Effector memory CD8-positive, alpha-beta T cell (primary cell): ENCODE measurements at places on chromosomes 1 and 21.

DNA sequence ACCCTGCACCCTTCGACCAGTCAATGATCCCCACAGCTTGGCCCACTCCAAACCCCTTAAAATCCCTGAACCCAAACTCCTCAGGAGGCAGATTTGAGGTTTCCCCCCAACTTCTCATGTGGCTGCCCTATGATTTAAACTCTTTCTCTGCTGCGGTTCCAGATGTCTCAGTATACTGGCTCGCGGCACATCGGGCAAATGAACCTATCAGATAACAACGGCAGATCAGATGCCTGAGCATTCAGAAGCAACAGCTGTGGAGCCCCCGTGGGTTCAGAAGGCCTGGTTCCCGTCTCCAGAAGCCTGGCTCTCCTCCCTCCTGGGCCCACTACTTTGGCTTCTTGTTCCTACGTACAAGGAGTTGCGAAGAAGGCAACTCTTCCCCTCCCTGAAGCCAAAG is 43.3 kb upstream of the H6PD start:
- no peak for DNase-seq
- peaks cover 7% of the 10 kb centered on the region for H3K36me3 ChIP-seq
- H3K27me3 ChIP-seq: peaks cover 55% of the 10 kb centered on the region
- no peak overlapping the region for H3K4me3 ChIP-seq

DNA sequence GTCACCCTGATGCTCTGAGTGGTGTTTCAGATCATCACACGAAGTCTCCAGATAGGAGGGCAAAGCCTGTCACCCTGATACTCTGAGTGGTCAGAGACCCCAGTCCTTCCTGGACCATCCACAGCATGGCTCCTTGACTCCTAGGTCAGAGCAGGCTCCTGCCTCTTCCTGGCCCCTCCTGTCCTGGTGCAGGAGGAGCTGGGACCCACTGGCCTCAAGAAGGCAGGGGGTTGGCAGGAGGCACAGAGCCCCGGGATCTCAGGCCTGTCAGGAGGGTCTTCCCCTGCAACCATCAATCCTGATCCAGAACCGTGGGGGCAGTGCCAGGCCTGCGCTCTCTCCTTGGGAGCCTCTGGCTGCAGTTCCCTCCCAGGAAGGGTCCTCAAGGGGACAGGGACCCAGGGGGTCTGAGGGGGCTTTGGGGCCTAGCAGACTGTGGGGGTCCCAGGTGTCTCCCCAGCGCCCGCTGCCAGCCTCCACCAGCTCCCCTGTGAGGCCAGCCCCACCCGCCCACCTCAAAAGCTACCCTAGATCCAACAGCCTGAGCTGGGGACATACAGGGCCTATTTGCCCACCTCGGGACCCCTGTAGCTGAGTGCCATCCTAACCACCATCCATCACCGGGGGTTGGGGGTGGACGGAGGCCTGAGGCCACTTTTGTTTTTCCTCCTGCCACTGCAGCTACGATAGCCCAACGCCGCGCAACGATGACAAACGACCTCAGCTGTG is 27.5 kb downstream of the COL6A1 start:
- no peaks in the 10 kb centered on the region for H3K4me1 ChIP-seq
- no peak overlapping the region for H3K4me3 ChIP-seq
- H3K36me3 ChIP-seq: peaks cover 4% of the 10 kb centered on the region
- H3K27ac ChIP-seq: no peak overlapping the region
- no peak for DNase-seq

- H3K4me3 ChIP-seq: no peak overlapping the region
- no peaks in the 10 kb centered on the region for H3K36me3 ChIP-seq
- no peak for DNase-seq
- H3K27me3 ChIP-seq: peaks cover 7% of the 10 kb centered on the region
- no peaks in the 10 kb centered on the region for H3K4me1 ChIP-seq
- no peak overlapping the region for H3K27ac ChIP-seq
Measured at GRCh38 chr1:206878456-206878855, 13.0 kb downstream of the IL20 start.

- no peaks in the 10 kb centered on the region for H3K4me1 ChIP-seq
- no peak for DNase-seq
- H3K4me3 ChIP-seq: no peak overlapping the region
Measured at GRCh38 chr1:6917067-6917466, 131.8 kb downstream of the CAMTA1 start.

DNA sequence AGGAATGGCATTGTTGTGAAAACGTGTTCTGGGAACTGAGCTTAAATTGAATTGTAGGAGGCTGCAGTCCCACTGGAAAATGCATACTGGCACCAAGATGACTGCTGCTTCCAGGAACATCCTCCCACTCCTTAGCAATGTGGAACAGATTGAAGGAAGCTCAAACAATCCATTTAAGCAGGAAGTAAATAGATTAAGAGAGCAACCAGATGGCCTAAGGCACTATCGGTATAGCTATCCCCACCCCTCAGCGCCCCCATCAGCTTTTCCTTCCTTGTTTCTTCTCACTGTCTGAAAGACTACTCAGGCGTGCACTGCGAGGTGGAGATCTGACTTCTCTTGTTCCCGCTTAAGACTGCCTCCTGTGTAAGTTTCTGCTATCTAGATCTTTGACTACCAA is 4.0 kb upstream of the IFI16 start:
- H3K4me1 ChIP-seq: peaks cover 33% of the 10 kb centered on the region
- peaks cover 15% of the 10 kb centered on the region for H3K36me3 ChIP-seq
- no peaks in the 10 kb centered on the region for H3K27me3 ChIP-seq
- no peak overlapping the region for H3K4me3 ChIP-seq

DNA sequence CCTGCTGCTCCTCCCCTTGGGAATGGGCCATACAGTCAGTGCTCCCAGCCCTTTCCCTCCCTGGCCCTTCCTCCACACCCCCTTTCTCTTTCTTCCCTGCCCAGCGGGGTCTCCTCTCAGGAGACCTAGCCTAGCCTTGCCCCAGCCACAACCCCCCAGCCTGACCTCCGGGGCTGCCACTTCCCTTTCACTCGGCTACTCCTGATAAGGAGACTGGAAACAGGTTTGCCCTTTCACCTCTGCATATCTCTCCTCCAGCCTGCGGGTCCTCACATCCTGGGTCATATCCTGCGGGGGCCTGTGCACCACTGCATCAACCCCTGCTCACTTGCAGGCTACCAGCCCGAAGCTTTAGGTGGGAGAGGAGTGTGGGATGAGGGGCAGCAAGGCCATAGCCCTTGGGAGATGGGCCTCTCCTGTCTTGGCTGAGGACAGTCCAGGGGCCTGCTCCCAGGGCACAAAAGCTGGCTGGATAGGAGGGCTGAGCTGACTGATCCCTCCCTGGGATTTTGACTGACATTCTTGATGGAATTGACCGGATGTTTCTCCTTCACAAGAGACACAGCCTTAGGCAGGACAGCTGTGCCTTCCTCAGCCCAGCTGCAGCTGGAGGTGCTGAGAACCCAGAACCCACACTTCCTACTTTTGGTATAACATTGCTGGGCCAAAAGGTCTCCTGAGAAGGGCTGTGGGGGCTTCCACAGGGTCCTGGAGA is 19.2 kb upstream of the ALX3 start:
- no peaks in the 10 kb centered on the region for H3K36me3 ChIP-seq
- no peak overlapping the region for H3K27ac ChIP-seq
- H3K27me3 ChIP-seq: peaks cover 56% of the 10 kb centered on the region

GRCh38 chr1:110291241-110292030 is 47.7 kb upstream of the RBM15 start:
- no peak overlapping the region for H3K4me3 ChIP-seq
- H3K27me3 ChIP-seq: no peaks in the 10 kb centered on the region
- H3K27ac ChIP-seq: no peak overlapping the region
- H3K36me3 ChIP-seq: no peaks in the 10 kb centered on the region
- no peak for DNase-seq

GRCh38 chr1:177779166-177779965 is 190.5 kb downstream of the SEC16B start:
- no peak for DNase-seq
- H3K27me3 ChIP-seq: no peaks in the 10 kb centered on the region
- no peak overlapping the region for H3K4me3 ChIP-seq
- H3K27ac ChIP-seq: no peak overlapping the region
- no peaks in the 10 kb centered on the region for H3K4me1 ChIP-seq

GRCh38 chr1:221849897-221850296 is 108.0 kb upstream of the DUSP10 start:
- no peak overlapping the region for H3K4me3 ChIP-seq
- H3K27me3 ChIP-seq: no peaks in the 10 kb centered on the region
- H3K36me3 ChIP-seq: no peaks in the 10 kb centered on the region
- no peak for DNase-seq

DNA sequence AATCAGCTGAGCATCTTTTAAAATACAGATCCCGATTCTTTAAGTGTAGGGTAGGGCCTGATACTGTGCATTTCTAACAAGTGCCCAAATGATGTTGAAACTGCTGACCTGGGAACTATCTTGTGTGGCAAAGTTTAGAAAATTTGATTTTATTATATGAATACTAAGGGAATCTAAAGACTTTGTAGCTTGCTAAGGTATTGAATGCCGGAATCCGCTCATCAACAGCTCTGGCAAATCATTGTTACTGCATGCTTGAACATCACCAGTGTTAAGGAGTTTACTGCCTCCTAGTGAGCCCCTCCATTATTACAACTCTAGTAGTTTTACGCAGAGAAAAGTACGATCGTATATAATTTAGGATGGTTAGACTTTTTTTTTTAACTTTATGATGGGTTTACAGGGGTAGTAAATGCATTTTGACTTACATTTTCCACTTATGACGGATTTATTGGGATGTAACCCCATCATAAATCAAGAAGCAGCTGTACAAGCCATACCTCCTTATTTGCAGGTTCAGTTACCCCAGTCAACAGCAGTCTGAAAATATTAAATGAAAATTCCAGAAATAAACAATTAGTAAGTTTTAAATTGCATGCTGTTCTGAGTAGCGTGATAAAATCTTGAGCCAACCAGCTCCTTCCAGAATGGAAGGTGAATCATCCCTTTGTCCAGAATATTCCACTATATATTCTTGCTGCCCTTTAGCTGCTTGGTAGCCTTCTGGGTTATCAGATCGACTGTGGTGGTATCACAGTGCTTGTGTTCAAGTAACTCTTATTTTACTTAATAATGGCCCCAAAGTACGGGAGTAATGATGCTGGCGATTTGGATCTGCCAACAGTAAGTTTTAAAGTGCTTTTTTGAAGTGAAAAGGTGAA is 892 bp downstream of the TYW3 start:
- H3K4me1 ChIP-seq: peaks cover 39% of the 10 kb centered on the region
- H3K27me3 ChIP-seq: no peaks in the 10 kb centered on the region
- peak; percentile 54 for DNase-seq
- H3K36me3 ChIP-seq: peaks cover 12% of the 10 kb centered on the region
- peak overlapping the region; percentile 94 for H3K27ac ChIP-seq
- H3K4me3 ChIP-seq: peak overlapping the region; percentile 87

DNA sequence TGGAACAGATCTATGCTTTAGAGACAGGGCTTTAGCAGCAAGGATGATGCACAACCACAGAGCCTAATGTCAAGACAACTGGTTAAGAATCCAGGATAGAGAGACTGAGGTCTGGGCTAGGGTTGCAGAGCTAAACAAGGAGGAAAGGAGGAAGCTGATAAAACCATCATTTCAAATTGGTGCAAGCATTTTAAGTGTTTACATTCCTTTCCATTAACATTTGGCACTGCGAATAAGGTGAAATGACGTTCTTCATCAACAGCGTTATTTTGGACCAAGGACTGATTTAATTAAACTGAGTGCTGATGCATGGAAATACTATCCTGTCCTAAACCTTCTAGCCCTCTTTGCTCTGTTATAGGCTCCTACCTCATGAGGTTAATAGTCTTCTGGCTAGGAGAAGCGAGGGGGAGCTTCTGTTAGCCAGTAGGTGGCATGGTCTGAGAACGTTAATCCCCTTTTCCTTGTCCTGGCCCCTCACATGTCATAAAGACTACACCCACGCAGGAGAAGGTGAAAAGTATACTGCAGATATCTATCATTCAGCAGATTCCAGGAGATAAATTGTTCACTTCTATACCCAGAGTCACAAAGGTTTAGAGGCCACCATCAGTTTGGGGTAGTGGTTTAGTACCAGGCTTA is 7.6 kb upstream of the C1orf21 start:
- no peaks in the 10 kb centered on the region for H3K27me3 ChIP-seq
- no peak for DNase-seq
- H3K27ac ChIP-seq: no peak overlapping the region

GRCh38 chr1:51733793-51734522 is 117.1 kb downstream of the OSBPL9 start:
- H3K4me1 ChIP-seq: peaks cover 26% of the 10 kb centered on the region
- H3K36me3 ChIP-seq: peaks cover 12% of the 10 kb centered on the region
- no peaks in the 10 kb centered on the region for H3K27me3 ChIP-seq
- H3K4me3 ChIP-seq: no peak overlapping the region
- H3K27ac ChIP-seq: no peak overlapping the region
- no peak for DNase-seq

- no peak for DNase-seq
- peaks cover 4% of the 10 kb centered on the region for H3K4me1 ChIP-seq
- H3K4me3 ChIP-seq: no peak overlapping the region
- peaks cover 3% of the 10 kb centered on the region for H3K36me3 ChIP-seq
- no peak overlapping the region for H3K27ac ChIP-seq
Measured at GRCh38 chr21:44738621-44739020, 27.2 kb upstream of the TSPEAR start.

- no peaks in the 10 kb centered on the region for H3K27me3 ChIP-seq
- H3K36me3 ChIP-seq: peaks cover 48% of the 10 kb centered on the region
- no peak overlapping the region for H3K4me3 ChIP-seq
- DNase-seq: no peak
Measured at GRCh38 chr1:236809148-236809547, 14.1 kb downstream of the MTR start.

- peaks cover 34% of the 10 kb centered on the region for H3K36me3 ChIP-seq
Measured at GRCh38 chr1:39849203-39849602, 34.1 kb downstream of the TRIT1 start.

GRCh38 chr1:37922767-37923550 is 23.9 kb downstream of the INPP5B start:
- no peaks in the 10 kb centered on the region for H3K36me3 ChIP-seq
- peak overlapping the region; percentile 21 for H3K27ac ChIP-seq
- H3K27me3 ChIP-seq: no peaks in the 10 kb centered on the region
- H3K4me3 ChIP-seq: no peak overlapping the region
- H3K4me1 ChIP-seq: peaks cover 47% of the 10 kb centered on the region

DNA sequence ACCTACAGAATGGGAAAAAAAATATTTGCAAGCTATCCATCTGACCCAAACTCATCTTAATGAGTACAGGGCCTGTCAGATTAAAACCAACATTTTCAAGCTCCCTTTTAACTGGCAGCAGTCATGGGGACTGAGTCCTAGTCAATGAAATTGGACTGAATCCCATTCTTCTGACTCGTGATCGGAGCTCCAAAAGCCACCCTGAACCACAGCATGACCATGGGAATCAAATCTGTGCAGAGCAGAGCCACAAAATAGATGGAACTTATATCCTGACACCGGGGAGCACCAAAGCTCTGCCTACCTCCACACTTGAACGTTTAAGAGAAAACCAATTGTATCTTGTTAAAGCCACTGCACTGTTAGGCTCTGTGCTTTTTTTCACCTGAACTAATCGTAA is 5.0 kb upstream of the RWDD3 start:
- peaks cover 3% of the 10 kb centered on the region for H3K4me1 ChIP-seq
- no peak for DNase-seq
- H3K27me3 ChIP-seq: peaks cover 24% of the 10 kb centered on the region
- no peak overlapping the region for H3K4me3 ChIP-seq
